ENCODE measurements at places on chromosomes 5 and 9. TPM values are rescaled to one million over a fixed set of nuclear protein-coding genes. Genes with fewer than 3 reads are reported as not detected.

- no peak for DNase-seq
These were observed 373 bp downstream of the FBXW5 start for GRCh38 chr9:136944212-136944518.

GRCh38 chr9:72300873-72301272, 64.1 kb downstream of the ZFAND5 start:
- DNase-seq, result no peak

- DNase-seq, result no peak
These were observed 577.9 kb downstream of the ISL1 start for GRCh38 chr5:51961154-51961562.

- no peak for DNase-seq
These were observed 13.3 kb downstream of the NR2F1 start for GRCh38 chr5:93596310-93596675.

- no peak for DNase-seq
These were observed 197.8 kb downstream of the AUH start for GRCh38 chr9:91163773-91164471.

Gene CETN3
- 79.0 TPM for polyA plus RNA-seq

DNA sequence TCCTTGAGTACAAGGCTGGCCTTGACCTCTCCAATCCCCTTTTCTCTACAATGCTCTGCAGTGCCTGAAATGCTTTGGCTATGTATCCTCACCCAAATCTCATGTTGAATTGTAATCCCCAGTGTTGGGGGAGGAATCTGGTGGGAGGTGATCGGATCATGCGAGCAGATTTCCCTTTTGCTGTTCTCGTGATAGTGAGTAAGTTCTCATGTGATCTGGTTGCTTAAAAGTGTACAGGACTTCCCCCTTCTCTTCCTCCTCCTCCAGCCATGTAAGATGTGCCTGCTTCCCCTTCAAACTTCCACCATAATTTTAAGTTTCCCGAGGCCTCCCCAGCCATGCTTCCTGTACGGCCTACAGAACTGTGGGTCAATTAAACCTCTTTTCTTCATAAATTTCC, 28.5 kb upstream of the AKNA start:
- DNase-seq, result no peak

Data from left lung (tissue), 14 donors.